Activated naive CD8-positive, alpha-beta T cell treated with anti-CD3 and anti-CD28 coated beads, Interleukin-2, amount 10 ng/mL, durations not matched to agents 7 days and 5 days (primary cell): ENCODE measurements at places on chromosomes 2 and 18. TPM values are rescaled to one million over a fixed set of nuclear protein-coding genes. Genes with fewer than 3 reads are reported as not detected.

DNA sequence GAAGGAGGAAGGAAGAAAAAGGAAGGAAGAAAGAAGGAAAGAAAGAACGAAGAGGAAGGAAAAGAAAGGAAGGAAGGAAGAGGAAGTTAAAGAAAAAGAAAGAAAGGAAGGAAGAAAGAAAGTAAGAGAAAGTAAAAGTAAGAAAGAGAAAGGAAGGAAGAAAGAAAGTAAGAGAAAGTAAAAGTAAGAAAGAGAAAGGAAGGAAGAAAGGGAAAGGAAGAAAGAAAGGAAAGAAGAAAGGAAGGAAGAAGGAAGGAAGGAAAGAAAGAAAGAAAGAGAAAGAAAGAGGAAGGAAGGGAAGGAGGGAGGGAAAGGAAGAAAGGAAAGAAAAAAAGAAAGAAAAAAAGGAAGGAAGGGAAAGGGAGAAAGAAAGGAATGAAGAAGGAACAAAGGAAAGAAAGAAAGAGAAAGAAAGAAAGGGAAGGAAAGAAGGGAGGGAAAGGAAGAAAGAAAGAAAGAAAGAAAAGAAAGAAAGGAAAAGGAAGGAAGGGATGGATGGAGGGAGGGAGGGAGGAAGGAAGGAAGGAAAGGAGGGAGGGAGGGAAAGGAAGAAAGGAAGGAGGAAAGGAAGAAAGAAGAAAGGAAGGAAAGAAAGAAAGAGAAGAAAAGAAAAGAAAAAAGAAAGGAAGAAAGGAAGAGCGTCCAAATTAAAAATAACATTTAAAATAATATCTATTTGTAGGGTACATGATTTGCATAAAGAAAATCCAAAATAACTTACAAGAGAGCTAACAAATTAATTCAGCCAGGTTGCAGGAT lies 827.9 kb downstream of the TSN start:
- no peak for DNase-seq

Gene WDR35
- 4.1 TPM for total RNA-seq

DNA sequence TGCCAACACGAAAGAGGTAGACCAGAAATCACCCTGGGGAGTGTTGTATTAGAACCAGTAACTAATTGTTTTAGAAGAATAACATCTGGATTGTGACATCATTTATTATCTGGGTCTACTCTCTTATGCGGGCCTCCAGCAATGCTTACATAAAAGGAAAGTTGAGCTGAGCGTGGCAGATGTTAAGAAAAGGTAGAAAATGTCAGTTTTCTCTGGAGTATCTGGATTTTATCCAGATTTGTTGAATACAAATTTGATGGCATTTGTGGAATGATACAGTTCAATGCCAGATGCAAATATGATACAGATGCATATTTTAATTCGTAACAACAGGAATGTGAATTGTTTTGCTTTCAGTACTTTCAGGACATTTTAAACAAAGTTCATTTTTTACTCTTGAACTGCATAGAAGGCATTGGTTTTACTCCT lies 90.3 kb downstream of the PRPF40A start:
- DNase-seq: no peak

Gene GNAL
- total RNA-seq: 0.60 TPM

DNA sequence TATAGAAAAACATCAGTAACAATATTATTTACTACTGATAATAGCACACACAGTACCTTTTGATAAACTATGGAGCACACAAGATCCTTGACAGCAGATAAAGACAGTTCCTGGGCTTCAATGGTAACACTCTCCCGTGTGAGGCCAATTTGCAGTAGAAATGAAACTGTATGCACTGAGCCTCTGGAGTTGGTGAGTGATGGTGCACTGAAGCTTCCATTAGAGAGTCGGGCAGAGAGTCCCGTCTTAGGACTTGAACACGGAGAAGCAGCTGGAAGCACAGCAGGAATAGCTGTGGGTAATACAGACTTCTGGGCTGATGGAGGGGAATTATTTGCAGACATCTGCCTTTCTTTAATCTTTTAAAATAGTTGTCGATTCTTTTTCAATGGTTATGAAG lies 8.5 kb downstream of the PRKD3 start:
- DNase-seq: no peak
